ENCODE measurements at places on chromosomes 5 and 9. TPM values are rescaled to one million over a fixed set of nuclear protein-coding genes. Genes with fewer than 3 reads are reported as not detected.

DNA sequence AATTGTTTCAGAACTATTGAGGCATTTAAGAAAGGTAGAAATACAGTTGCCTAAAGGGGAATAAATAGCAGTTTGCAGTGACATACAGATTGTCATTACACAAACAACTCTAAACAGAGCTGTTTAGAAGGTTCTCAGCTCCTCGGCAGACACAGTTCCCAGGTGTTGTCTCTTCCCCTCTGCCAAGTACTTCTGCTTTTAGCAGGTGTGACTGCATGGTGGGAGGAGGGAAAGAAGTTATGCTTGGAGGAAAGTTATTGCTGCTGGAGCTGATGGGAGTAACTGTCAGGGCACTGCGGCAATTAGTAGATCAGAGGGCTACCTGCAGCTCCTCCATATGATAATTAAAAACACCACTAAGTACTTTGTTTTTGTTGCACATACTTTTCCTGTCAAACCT lies 14.5 kb downstream of the EDIL3 start:
- no peak for DNase-seq

GRCh38 chr9:76651119-76651705 lies 113.0 kb upstream of the PCA3 start:
- DNase-seq: no peak

- DNase-seq: no peak
Observed at GRCh38 chr5:126508251-126508961, 85.2 kb downstream of the GRAMD2B start.

Gene KIF4B
- total RNA-seq: 0.03 TPM

Gene ENHO
- 33.3 TPM for total RNA-seq

Gene TAF1L
- total RNA-seq: not detected

All from H7 (cell line).